ENCODE measurements at places on chromosomes 5 and 9. TPM values are rescaled to one million over a fixed set of nuclear protein-coding genes. Genes with fewer than 3 reads are reported as not detected.

Gene GDNF
- total RNA-seq, result not detected

DNA sequence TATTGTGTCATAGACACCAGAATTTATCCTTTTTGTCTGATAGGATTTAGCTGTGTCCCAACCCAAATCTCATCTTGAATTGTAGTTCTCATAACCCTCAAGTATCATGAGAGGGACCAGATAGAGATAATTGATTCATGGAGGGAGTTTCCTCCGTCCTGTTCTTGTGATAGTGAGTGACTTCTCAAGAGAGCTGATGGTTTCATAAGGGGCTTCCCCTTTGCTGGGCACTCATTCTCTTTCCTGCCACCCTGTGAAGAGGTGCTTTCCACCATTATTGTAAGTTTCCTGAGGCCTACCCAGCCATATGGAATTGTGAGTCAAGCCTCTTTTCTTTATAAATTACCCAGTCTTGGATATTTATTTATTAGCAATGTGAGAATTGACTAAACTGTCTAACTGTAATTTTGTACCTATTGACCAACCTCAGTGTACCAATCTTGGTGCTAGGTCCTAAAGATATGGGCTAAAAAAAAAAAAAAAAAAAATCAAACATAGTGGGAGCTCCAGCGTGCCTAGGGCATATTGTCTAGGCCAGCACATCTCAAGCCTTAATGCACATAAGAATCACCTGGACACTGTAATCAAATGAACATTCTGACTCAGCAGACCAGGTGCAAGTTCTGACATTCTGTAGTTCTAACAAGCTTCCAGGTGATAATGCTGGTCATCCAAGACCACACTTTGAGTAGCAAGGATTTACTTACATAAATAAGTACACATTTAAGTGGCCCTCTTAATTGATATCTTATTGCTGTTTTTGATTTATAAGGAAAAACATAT lies 30.5 kb downstream of the ST8SIA4 start:
- DNase-seq, result no peak
- no peak overlapping the region for H3K4me3 ChIP-seq
- H3K27me3 ChIP-seq, result no peaks in the 10 kb centered on the region
- no peak overlapping the region for H3K27ac ChIP-seq

GRCh38 chr5:81195335-81195929 lies 37.7 kb upstream of the CKMT2 start:
- H3K4me3 ChIP-seq, result no peak overlapping the region
- no peaks in the 10 kb centered on the region for H3K27me3 ChIP-seq
- DNase-seq, result no peak
- H3K27ac ChIP-seq, result no peak overlapping the region

GRCh38 chr5:115423051-115423450 lies 121.5 kb downstream of the FEM1C start:
- no peaks in the 10 kb centered on the region for H3K36me3 ChIP-seq
- no peak overlapping the region for H3K27ac ChIP-seq
- no peak overlapping the region for H3K4me3 ChIP-seq
- no peaks in the 10 kb centered on the region for H3K27me3 ChIP-seq
- no peaks in the 10 kb centered on the region for H3K4me1 ChIP-seq

Gene LTC4S
- 1.0 TPM for total RNA-seq

Gene KLF9
- 19.2 TPM for total RNA-seq

Gene IL9
- total RNA-seq, result 12.5 TPM

DNA sequence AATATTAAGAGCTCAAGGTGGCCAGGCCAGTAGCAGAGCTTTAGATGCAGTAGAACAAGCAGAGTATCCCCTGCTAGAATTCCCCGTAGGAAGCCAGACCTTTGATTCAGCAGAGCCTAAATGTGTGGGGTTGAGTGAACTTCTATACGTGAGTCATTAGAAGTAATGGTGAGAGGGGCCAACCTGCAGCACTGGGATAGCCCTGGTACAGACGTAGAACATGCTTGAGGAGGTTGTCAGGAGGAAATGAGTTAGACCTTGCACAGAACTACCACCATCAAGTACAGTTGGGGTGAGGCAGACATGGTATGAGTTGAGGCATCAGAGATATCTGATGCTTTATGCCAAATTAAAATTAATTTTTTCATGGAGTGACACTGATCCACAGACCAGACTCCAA lies 42.0 kb downstream of the PDCD1LG2 start:
- no peak overlapping the region for H3K27ac ChIP-seq
- DNase-seq, result no peak
- peaks cover 7% of the 10 kb centered on the region for H3K4me1 ChIP-seq
- H3K27me3 ChIP-seq, result no peaks in the 10 kb centered on the region
- no peaks in the 10 kb centered on the region for H3K36me3 ChIP-seq

DNA sequence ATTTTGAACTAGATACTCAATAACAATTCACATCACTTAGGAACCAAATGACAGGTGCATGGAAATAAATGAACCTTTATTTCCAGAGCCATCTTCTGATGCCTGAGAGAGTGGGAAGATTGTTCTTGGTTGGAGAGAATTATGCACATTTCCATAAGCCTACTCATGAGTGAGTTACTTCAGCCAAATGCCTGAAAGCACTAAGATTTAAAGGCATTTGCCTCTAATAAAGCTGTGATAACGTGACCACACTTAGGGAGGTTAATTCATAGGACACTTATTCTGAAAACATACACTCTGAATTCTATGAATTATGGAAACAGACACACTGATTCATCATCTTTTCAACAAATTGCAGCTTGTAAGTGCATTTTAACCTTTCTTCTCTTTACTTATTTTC lies 40.0 kb downstream of the KCTD16 start:
- H3K36me3 ChIP-seq, result no peaks in the 10 kb centered on the region
- no peaks in the 10 kb centered on the region for H3K4me1 ChIP-seq
- H3K4me3 ChIP-seq, result no peak overlapping the region
- DNase-seq, result no peak

- no peak overlapping the region for H3K27ac ChIP-seq
- peak; percentile 13 for DNase-seq
- no peaks in the 10 kb centered on the region for H3K36me3 ChIP-seq
- H3K4me3 ChIP-seq, result no peak overlapping the region
- peaks cover 10% of the 10 kb centered on the region for H3K4me1 ChIP-seq
Measured at GRCh38 chr5:42912184-42912798, 100.6 kb upstream of the SELENOP start.

DNA sequence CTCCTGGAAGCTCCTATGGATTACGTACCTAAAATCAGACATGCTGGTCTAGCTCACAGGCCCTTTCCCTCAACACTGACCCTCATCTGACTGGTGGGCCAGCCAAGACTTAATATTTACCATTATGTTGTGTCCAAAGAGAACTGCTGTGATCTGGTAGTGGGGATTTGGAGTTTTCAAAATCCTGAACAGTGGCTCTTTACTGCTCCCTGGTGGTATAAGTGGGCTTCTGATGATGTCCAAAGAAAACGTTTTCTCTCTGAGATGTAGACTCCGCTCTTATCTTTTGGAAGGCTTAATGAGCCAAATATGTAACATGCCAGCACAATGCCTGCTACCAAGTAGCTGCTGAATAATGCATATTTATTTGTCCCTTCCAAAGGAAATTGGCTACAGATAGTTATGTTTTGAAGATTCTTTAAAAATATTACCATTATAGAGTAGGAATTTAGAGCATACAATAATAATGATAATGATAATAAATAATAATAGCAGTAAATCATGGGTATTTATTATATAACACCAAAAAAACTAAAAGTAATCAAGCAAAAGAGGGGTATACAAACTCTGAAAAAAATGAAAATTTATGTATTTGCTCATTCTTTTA lies 406.6 kb upstream of the TNC start:
- no peaks in the 10 kb centered on the region for H3K4me1 ChIP-seq
- no peak for DNase-seq
- no peaks in the 10 kb centered on the region for H3K27me3 ChIP-seq
- H3K36me3 ChIP-seq, result no peaks in the 10 kb centered on the region
- no peak overlapping the region for H3K27ac ChIP-seq
- no peak overlapping the region for H3K4me3 ChIP-seq

GRCh38 chr5:98606961-98607360 lies 166.5 kb upstream of the RGMB start:
- no peaks in the 10 kb centered on the region for H3K4me1 ChIP-seq
- no peak overlapping the region for H3K4me3 ChIP-seq
- H3K27me3 ChIP-seq, result no peaks in the 10 kb centered on the region
- H3K27ac ChIP-seq, result no peak overlapping the region
- no peaks in the 10 kb centered on the region for H3K36me3 ChIP-seq
- DNase-seq, result no peak

DNA sequence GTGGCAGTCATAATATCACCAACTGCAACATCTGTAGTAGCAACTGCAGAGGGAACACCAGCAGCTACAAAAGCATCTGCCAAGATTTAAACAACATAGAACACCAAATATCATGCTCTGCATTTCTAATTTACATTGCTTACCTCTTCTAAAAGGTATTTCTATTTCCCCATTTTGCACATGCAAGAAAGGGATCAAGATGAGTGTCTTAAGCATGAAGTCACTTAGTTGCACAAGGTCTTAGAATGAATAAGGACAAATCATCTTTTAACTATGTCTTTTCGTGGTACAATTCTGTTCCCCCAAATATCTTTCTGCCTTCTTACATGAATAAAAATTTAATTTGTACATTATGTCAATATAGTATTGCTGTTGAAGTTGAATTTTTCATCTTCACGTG lies 1746.4 kb downstream of the EFNA5 start:
- no peak overlapping the region for H3K27ac ChIP-seq
- DNase-seq, result no peak
- H3K4me1 ChIP-seq, result no peaks in the 10 kb centered on the region
- H3K27me3 ChIP-seq, result no peaks in the 10 kb centered on the region
- H3K36me3 ChIP-seq, result no peaks in the 10 kb centered on the region

Gene CCDC192
- total RNA-seq, result not detected
